ENCODE measurements at places on chromosomes 5 and 9. TPM values are rescaled to one million over a fixed set of nuclear protein-coding genes. Genes with fewer than 3 reads are reported as not detected.

Gene SOHLH1
- not detected for total RNA-seq

Gene STXBP1
- 84.7 TPM for total RNA-seq

Gene CHSY3
- 22.1 TPM for total RNA-seq

Gene ASPN
- 48.3 TPM for total RNA-seq

Gene SLC35D2
- total RNA-seq, result 5.6 TPM

Gene OLFM1
- total RNA-seq, result 27.4 TPM

Gene TLX3
- total RNA-seq, result not detected

Gene SYK
- 10.6 TPM for total RNA-seq

Gene NR2F1-AS1
- 4.4 TPM for total RNA-seq

Gene ANXA6
- 131 TPM for total RNA-seq

Gene GPX3
- 5.7 TPM for total RNA-seq

Gene ANGPTL2
- 65.3 TPM for total RNA-seq

Gene RASGRF2
- total RNA-seq, result 3.3 TPM

Gene SMIM15
- total RNA-seq, result 11.5 TPM

Gene TBC1D9B
- 152 TPM for total RNA-seq

Gene ADAMTSL2
- total RNA-seq, result 0.26 TPM

Gene DMGDH
- total RNA-seq, result 5.7 TPM

Gene CAVIN4
- 0.64 TPM for total RNA-seq

Gene BSPRY
- total RNA-seq, result not detected

Gene RGMB
- total RNA-seq, result 17.2 TPM

Gene DOCK8
- total RNA-seq, result 28.5 TPM

Gene SLC34A1
- total RNA-seq, result not detected

Gene CDH9
- total RNA-seq, result not detected

Gene LHX6
- total RNA-seq, result 5.0 TPM

Gene ABHD17B
- total RNA-seq, result 14.6 TPM

Gene HRH2
- total RNA-seq, result 4.1 TPM

Gene ITGA2
- 22.4 TPM for total RNA-seq

Gene QRFP
- total RNA-seq, result not detected

Gene SPATA31E1
- not detected for total RNA-seq

Gene CCL27
- not detected for total RNA-seq
